Upper lobe of right lung (tissue), 1 donor: ENCODE measurements at places on chromosomes 1 and 21. TPM values are rescaled to one million over a fixed set of nuclear protein-coding genes. Genes with fewer than 3 reads are reported as not detected.

The NHLH2 gene
- total RNA-seq, result 0.32 TPM

DNA sequence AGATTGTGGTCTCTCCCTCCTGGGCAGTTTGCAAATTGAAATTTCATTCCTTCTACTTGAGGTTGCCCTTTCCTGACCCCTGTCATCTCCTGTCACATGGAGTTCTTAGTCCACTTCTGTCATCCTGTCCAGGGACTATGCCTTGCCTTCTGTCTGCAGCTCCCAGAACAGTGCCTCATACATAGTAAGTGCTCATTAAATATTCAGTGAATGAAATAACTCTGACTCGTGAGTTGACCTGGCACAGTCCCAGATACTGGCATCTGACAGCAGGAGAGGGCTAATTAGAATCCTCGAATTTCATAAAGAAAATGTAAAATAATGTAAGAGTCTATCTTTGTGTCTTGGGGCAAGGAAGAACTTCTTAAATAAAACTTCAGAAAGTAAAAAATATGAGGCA, 50.8 kb downstream of the CNIH3 start:
- no peak overlapping the region for H3K4me3 ChIP-seq
- no peaks in the 10 kb centered on the region for H3K36me3 ChIP-seq
- no peak for DNase-seq
- H3K27ac ChIP-seq, result no peak overlapping the region
- no peaks in the 10 kb centered on the region for H3K4me1 ChIP-seq

The B3GALT2 gene
- 6.8 TPM for total RNA-seq

DNA sequence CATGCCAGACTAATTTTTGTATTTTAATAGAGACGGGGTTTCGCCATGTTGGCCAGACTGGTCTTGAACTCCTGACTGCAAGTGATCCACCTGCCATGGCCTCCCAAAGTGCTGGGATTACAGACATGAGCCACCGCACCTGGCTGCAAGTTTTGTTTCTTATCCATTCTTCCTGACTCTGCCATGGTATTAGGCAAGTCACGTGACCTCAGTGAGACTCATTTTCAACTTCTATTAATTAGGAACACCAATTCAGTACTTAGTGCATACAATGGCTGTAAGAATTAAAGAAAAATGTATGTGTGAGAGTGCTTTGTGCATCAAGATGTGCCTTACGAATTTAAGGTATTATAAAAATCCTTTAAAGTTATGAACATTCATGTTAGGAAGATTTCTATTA, 111.2 kb downstream of the CACNA1E start:
- no peak overlapping the region for H3K4me3 ChIP-seq
- no peak overlapping the region for H3K27ac ChIP-seq
- no peaks in the 10 kb centered on the region for H3K36me3 ChIP-seq
- no peaks in the 10 kb centered on the region for H3K4me1 ChIP-seq
- no peak for DNase-seq

The HHIPL2 gene
- not detected for total RNA-seq

DNA sequence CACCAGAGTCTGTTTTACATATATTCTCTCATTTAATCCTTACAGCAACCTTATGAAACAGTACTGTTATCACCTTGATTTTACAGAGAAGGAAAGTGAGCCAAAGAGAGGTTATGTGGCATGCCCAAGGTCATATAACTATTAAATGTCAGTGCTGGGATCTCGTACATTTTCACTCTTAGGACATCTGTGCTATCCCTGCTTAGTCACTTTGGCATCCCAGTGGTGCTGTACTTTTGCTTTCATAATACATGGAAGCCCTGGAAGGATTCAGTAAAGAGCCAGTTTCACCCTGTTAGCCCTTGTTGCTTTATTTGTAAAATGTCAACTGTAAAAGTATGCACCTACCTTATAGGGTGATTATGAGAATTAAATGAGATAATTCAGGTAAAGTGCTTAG, 104.4 kb downstream of the NFIA start:
- no peak for DNase-seq
- H3K27ac ChIP-seq, result no peak overlapping the region
- no peaks in the 10 kb centered on the region for H3K27me3 ChIP-seq
- H3K4me1 ChIP-seq, result peaks cover 11% of the 10 kb centered on the region
- no peaks in the 10 kb centered on the region for H3K36me3 ChIP-seq
- no peak overlapping the region for H3K4me3 ChIP-seq

The SNIP1 gene
- total RNA-seq, result 18.6 TPM

DNA sequence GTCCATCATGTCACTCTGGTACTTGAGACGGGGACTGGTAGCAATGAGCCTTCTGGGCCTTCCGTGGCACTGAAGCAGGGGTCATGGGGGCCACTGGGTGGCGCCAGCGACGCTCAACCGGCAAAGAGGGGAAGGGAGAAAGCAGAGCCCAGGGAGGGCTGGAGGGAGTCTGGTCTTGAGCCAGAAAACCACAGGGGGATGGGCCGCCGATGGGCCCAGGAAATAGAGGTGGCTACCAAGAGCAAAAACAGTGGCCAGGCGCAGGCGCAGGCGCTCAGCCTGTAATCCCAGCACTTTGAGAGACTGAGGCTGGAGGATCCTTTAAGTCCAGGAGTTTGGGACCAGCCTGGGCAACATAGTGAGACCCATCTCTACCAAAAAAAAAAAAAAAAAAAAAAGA, 21.8 kb downstream of the EXOC8 start:
- H3K27ac ChIP-seq, result no peak overlapping the region
- no peaks in the 10 kb centered on the region for H3K27me3 ChIP-seq
- no peaks in the 10 kb centered on the region for H3K4me1 ChIP-seq
- no peaks in the 10 kb centered on the region for H3K36me3 ChIP-seq
- H3K4me3 ChIP-seq, result no peak overlapping the region
